Stimulated activated CD4-positive, alpha-beta T cell treated with anti-CD3 and anti-CD28 coated beads, Interleukin-15, amount 100 ng/mL, for 1 hour (primary cell): ENCODE measurements at places on chromosomes 16 and 17.

GRCh38 chr16:22648141-22648540 is 137.4 kb downstream of the NPIPB5 start:
- no peak for DNase-seq

DNA sequence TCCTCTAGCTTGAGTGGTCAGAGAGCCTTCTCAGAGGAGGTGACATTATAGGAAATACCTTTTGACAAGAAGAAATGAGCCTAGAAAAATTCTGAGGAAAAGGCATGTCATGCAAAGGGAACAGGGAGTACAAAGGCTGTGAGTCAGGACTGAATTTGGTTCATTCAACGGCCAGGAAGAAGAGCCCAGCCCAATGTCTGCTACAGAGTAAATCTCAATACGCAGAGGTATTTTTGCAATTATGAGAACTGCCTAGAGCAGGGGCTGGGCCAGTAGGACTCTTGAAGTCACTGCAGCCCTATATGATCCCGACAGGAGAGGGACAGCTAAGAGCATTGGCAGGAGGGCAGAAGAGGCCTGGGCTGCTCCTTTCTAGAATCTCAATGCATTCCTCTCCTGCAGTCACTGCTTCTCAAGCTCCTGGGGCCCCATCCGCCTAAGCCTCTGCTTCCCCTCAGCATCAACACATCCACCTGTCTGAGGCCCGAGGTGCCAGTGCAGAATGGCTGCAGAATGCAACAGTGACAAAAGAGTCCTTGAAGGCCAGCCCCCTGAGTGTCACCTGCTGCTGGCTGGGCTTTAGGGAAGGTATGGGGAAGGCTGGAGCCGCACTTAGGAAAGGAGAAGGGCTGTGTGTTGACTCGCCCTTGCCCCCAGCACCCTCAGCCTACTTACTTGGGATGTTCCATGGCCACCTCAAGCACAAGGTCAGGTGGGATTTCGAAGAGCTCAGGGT is 20.1 kb downstream of the NOS2 start:
- DNase-seq, result no peak

- DNase-seq, result no peak
These were observed 142.9 kb upstream of the MYOCD start for GRCh38 chr17:12522743-12523183.

GRCh38 chr17:1979182-1979985 is 45.8 kb downstream of the RTN4RL1 start:
- no peak for DNase-seq

DNA sequence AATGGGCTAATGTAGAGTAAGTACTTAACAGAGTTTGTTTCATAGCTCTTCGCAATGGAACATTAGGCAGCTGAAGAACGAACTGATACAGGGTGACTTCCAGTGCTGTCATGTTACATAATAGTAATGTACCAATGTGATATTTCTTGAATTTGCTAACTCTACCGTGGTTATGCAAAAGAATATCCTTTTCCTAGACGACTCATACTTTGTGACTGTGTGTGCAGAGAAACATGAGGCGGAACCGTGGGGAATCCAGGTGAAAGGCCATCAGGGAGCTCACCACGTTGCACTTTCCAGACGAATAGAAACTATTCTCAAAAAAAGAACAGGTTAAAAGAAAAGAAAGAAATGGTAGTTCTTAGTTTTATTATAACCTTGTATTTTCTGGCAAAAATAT is 13.2 kb downstream of the NOB1 start:
- no peak for DNase-seq

GRCh38 chr17:27379888-27380533 is 76.2 kb upstream of the KSR1 start:
- no peak for DNase-seq

GRCh38 chr17:41792845-41793783 is 6.6 kb upstream of the JUP start:
- DNase-seq, result no peak

DNA sequence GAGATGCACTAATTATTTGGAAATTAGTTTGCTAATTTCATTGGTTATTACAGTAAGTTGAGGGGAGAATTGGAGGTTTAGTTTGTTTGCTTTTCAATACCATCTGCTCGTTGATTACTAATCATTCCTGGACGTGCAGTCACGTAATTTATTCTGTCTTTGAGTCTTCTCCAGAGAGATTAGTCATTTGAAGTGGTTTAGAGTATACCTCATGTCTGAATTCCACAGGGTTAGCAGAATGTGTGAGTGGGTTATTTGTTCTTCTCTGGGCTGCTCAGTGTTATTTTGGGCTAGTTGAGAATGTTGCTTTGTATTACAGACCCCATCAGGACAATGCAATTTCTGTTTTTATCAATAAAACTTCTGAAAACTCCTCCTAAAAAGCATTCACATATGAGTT is 265.0 kb downstream of the RBFOX1 start:
- no peak for DNase-seq

GRCh38 chr16:80807906-80808305 is 3.5 kb upstream of the CDYL2 start:
- no peak for DNase-seq
